Colonic mucosa (tissue), 4 donors: ENCODE measurements at places on chromosomes 1 and 21. TPM values are rescaled to one million over a fixed set of nuclear protein-coding genes. Genes with fewer than 3 reads are reported as not detected.

DPT gene
- total RNA-seq: 16.2 TPM

RNU1-1 gene
- total RNA-seq: 1,159 TPM

MYOG gene
- not detected for total RNA-seq

SH3BGR gene
- 5.1 TPM for total RNA-seq
